HL-60 (cell line): ENCODE measurements at places on chromosomes 7 and 10.

DNA sequence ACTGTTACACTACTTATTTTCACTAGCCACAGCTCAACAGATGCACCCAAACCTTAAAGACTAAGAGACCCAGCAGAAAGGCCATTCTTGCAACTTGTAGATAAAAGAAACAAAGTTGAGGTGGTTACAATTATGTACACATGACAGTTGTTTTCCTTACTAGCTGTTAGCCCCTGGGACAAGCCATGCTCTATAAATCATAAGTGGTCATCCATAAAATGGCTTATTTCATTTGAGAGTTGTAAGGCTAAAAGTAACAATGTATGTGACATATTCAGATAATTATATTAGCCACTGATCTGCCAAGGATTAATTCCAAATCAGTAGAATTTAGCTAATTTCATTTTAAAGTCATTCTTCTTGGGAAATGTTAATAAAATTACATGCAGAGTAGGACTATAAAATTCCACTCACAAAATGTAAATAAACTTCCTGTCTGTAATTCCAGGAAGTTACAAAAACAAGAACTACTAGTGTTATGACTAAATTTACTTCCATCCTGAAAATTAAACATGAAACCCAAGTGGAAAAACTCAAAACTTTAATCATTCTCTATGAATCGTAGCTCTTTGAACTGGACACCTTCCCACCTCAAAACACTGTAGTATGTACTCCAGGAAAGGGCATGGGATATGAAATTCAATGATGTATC lies 13.3 kb downstream of the SLC37A3 start:
- DNase-seq = no peak

DNA sequence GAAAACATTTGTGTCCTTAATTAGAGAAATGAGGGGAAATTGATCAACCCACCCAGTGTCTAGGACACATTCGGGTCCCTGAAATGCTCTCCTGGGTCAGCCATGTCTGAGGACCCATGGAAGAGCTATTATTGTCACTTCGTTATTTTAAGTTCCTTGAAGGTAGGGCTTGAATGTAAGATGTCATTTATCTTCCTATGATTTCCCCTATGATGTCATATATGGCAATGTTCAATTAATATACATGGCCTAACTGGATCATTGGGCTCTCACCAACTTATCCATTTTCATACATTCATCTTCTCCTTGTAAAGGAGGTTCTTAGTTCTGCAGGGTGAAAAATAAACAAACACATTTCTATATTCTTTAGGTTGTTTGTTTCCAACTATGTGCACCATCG lies 113.0 kb upstream of the FAM171A1 start:
- no peak for DNase-seq

DNA sequence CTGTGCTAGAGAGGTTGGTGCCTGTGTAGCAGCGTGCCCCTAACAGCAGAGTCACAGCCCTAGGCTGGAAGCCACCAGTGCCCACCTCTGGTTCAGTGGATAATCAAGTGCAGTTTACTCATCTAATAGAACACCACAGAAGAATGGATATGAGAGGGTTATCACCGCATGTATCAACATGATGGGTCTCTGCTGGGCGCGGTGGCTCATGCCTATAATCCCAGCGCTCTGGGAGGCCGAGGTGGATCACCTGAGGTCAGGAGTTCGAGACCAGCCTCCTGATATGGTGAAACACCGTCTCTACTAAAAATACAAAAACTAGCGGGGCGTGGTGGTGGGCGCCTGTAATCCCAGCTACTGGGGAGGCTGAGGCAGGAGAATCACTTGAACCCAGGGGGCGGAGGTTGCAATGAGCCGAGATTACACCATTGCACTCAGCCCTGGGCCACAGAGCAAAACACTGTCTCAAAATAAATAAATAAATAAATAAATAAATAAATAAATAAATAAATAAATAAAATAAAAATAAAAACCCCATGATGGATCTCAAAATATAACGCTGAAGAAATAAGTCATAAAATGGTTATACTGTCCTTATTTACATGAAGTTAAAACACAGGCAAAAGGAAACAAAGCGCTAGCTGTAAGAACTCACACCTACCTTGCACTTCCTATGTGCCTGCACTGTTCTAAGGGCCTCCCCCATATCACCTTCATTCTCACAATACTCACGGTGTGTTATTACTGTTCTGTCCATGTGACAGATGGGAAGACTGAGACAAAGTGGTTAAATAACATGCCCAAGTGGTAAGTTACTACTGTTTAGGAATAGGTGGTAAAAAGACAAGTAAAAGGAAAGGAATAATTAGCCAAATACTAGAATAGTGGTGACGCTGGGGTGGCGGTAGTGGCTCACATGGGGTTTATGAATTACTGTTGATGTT lies 70.9 kb downstream of the AMZ1 start:
- DNase-seq = no peak

GRCh38 chr10:95241533-95241932 lies 47.5 kb downstream of the ACSM6 start:
- no peak for DNase-seq

DNA sequence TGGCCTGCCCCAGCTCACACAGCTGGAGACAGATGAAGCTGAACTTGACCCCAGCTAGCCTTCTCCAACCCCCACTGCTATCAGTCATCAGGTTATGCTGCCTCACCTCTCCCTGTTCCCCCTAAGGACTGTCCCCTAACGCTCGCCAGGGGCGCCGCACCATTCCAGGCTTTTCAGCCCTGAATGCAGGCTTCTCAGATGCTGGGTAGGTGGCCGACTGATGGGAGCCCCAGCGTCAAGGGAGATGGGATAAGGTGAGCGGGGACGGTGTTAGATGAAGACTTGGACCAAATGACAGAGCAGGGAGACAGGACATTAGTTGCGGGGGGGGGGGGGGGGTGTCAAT lies 15.8 kb upstream of the OPALIN start:
- DNase-seq = no peak

DNA sequence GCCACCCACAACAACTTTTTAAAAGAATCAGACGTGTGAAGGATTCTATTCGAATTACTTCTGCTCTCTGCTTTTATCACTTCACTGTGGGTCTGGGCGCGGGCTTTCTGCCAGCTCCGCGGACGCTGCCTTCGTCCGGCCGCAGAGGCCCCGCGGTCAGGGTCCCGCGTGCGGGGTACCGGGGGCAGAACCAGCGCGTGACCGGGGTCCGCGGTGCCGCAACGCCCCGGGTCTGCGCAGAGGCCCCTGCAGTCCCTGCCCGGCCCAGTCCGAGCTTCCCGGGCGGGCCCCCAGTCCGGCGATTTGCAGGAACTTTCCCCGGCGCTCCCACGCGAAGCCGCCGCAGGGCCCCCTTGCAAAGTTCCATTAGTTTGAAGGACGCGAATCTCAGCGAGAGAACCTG lies 461 bp upstream of the HTRA1 start:
- no peak for DNase-seq
